ENCODE measurements at places on chromosomes 7 and 10. TPM values are rescaled to one million over a fixed set of nuclear protein-coding genes. Genes with fewer than 3 reads are reported as not detected.

DNA sequence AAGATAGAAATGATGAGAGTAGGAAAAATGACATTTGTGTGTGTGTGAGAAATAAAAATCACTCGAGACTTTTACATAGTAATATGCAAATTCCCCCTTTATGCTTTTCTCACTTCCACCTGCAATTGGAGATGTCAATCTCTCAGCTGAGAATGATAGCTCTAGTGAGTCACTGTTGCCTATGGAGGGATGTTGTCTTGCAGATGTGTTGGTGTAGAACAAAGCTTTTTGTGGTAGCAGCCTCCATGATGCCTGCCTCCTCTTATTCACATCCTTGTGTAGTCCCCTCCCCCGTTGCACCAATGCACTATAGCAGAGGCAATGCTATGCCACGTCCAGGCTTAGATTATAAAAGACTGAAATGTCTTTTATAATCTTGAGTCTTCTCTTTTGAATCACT is 33.8 kb downstream of the SPAG6 start:
- DNase-seq = no peak

- DNase-seq = no peak
Measured at GRCh38 chr10:44995914-44996669, 4.6 kb upstream of the ZNF22 start.

DNA sequence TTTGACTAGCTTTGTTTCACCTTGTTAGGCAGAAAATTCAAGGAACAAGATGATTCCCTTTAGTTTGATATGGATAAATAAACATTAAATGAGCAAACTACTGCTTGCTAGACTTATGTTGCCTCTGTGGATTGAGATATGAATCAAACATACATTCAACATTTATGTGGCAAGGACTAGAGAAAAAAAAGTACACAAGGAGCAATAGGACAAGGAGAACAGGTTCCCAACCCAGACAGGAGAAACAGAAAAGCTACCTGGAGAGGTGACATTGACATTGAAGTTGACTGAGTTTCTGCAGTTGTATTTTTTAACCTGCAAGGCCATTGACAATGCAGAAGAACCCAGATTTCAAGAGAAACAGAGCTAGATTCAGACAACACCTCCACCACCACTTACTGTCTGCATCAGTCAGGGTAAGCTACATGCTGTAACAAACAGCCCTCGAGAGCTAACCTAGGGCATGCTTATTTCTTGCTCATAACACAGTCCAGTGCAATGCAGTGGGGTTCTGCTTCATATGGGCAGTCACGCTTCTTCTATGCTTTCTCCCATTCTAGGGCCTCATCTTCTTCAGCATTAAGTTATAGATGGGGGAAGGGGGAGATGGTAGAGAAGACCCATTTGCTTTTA is 180.9 kb upstream of the LYZL1 start:
- no peak for DNase-seq

- no peak for DNase-seq
Measured at GRCh38 chr7:78017591-78018100, 219.1 kb downstream of the PHTF2 start.

DNA sequence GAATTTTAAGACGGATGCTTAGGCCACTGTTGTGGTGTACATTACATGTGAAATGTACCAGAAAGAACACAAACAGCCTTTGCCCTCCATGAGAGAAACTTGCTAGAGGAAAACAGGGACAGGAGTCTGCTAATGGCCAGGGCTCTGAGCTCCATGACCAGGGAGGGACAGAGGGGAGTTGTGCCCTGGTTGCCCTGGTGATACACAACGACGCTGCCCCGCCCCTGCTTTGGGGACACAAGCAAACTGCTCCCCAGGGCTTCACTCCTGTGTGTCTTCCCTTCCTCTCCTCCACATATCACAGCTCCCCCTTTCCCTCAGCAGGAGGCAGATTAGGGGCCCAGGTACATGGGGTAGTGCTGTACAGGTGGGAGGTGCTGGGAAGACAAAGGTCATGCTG is 36.2 kb downstream of the AMPH start:
- DNase-seq = no peak

GRCh38 chr7:101015626-101016025 is 4.3 kb upstream of the MUC17 start:
- no peak for DNase-seq

- no peak for DNase-seq
Measured at GRCh38 chr10:103818105-103818504, 37.3 kb downstream of the SH3PXD2A start.

- no peak for DNase-seq
Measured at GRCh38 chr7:128263420-128263819, 22.3 kb downstream of the LEP start.

DNA sequence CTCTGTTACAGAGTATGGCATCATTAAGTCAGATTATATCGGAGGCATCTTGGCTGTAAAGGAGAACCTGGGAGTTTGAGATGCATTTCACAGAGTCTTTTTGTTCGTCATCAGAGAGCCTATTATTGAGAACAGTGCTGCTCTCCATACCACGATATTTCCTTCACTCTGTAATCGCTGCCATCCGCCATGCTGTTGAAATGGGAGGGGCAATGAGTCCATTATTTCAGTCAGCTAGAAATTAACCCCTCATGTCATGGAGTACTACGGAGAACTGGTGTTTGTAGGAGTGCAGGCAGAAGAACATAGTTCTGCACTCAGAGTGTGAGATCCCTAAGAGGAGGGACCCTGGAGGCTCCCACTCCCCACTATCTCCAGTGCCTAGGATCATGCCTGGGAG is 59.2 kb downstream of the SLC16A12 start:
- no peak for DNase-seq

DNA sequence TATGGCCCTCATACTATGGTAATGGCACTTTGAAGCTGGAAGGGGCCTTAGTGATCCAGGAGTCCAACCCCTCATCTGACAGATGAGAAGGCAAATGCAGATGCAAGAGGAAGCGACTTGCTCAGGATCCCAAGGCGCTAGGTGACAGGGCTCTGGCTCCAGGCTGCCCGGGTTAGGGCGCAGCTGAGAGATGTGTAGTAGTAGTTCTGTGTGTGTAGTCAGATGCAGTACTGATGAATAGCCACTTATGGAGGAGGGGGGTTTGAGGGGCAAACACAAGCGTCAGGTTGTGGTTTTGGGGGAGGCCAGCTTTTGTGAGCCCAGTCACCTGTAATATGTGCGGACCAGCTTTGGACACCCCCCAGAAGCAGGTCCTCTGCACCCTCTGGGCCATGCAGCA is 4.8 kb downstream of the ADRA2A start:
- no peak for DNase-seq

DNA sequence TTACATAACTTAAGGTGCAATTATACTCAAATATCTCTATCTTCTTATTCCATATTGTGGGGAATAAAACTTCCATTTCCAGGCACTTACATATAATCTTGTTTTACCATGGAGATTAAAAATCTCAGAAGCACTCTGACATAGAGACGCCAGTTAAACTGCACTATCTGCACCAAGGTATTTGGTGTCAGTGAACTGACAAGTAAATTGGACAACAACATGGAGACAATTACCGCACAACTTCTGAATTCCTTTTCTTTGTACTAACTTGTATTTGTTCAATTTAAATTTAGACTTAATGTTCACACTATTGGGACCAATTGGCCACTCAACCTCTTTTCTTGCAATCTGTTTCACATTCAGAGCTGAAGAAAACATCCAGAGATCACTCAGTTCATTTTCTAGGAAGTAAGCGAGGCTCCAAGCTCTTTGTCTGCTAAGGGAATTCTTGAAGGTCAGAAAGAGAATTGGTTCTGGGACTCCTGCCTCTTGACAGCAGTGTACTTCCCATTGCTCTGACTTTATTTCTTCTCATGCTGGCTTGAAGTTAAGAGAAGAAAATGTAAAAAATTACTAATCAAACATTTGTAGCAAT is 184.7 kb downstream of the CHCHD3 start:
- no peak for DNase-seq

- no peak for DNase-seq
Measured at GRCh38 chr10:59976909-59977308, 70.6 kb upstream of the CCDC6 start.

DNA sequence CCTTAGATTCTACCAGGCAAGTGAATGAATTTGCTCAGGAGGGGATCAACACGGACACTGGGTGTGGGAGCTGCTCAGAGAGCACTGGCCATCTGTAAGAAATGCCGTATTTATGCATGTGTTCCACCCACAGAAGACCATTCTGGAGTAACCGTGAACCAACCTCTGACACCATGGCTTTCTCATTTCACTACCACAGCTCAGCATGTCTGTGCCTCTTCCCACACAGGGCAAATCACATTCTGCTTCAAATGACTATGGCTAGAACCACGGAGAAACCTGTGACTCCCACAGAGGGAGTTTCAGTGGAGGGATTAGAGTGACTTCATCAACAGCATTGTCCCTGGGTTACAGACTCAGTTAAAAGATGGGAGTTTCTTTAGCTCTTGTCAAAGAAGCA is 893.4 kb downstream of the XPNPEP1 start:
- no peak for DNase-seq

DNA sequence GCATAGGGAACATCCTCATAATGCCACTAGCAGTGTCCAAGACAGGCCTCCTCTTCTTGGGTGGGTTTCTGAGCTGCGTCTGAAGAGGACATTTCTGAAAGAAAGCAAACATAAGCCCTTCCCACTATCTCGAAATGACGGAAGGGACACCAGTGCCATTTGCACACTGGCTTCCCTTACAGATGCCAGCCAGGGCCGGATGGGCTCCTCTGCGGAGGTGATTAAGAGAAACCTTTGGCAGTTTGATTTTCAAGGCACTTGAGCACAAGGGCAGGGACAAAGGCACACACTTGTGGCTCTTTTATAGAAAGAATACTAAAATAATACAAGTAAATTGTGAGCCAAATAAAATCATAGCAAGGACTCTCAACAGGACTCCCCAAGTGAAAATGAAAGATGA is 106.6 kb upstream of the CELF2 start:
- no peak for DNase-seq

DNA sequence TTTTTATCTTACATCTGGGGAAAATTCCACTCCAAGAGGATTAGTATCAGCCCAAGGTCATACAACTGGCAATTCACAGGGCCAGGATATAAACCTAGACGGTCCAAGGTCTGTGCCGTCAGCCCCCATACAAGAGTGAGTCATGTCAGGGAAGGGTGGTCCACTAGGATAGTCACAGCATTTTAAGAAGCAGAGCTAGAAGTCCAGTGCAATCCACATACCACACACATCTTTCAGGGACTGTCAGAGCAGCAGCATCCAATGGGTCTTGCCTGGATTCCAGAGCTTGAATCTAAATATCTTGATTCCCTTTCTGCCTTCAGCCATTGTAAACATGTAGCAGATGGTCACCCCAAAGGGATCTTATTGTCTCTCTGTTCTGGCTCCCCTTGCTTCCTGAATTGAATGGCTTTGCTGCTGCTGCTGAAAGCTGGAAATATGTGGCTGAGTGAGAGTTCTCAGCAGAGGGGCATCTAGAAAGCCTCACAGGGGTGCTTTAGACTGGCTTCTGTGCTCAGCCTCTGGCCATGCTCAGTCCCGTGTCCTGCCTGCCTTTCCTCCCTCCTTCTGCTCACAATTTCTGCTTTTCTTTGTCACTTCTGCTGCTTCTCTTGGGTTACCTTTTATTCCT is 9.9 kb upstream of the OR6V1 start:
- no peak for DNase-seq

- DNase-seq = no peak
Measured at GRCh38 chr10:88731296-88731695, 25.2 kb downstream of the LIPK start.

Gene SLC29A4
- 14.7 TPM for total RNA-seq

Gene NSUN6
- 34.2 TPM for total RNA-seq

Gene FMC1
- total RNA-seq = 15.1 TPM

Gene OPALIN
- not detected for total RNA-seq

Gene H2BK1
- total RNA-seq = not detected

Gene CALML5
- total RNA-seq = not detected

Gene STRIP2
- total RNA-seq = 44.8 TPM

Gene ATXN7L1
- 7.7 TPM for total RNA-seq

Gene XPNPEP1
- total RNA-seq = 79.9 TPM

Gene CDNF
- 0.82 TPM for total RNA-seq

Gene WDFY4
- 0.41 TPM for total RNA-seq

Gene ANKRD30A
- total RNA-seq = not detected

All from frontal cortex (tissue), 4 donors.